Kidney (tissue), 22 donors: ENCODE measurements at places on chromosomes 1 and 21. TPM values are rescaled to one million over a fixed set of nuclear protein-coding genes. Genes with fewer than 3 reads are reported as not detected.

The C1orf115 gene
- 29.0 TPM for total RNA-seq

- DNase-seq = no peak
- H3K27me3 ChIP-seq = no peaks in the 10 kb centered on the region
- H3K4me3 ChIP-seq = no peak overlapping the region
- no peaks in the 10 kb centered on the region for H3K36me3 ChIP-seq
- H3K4me1 ChIP-seq = no peaks in the 10 kb centered on the region
- no peak overlapping the region for H3K27ac ChIP-seq
Observed at GRCh38 chr1:185808631-185809030, 74.4 kb downstream of the HMCN1 start.

DNA sequence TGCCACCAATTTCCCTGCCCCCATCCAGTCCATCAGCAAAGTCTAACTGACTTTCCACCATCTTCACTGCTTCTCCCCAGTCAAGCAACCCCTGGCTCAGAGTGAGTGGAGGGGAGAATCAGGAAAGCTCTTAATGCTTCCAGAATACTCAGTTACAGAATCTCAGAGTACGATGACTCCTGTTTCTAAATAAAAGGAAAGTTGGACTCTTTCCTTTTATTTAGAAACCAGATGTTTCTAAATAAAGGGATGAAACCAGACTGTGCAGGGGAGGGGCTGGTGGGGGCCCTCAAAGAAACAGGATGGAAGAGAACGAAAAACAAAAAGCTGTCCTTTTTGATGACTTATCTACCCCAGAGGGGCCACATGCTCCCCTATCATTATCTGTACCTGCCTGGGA, 85.2 kb upstream of the PPM1J start:
- DNase-seq = no peak
- H3K4me3 ChIP-seq = no peak overlapping the region
- no peak overlapping the region for H3K27ac ChIP-seq
- H3K36me3 ChIP-seq = no peaks in the 10 kb centered on the region
- H3K4me1 ChIP-seq = peaks cover 3% of the 10 kb centered on the region
- no peaks in the 10 kb centered on the region for H3K27me3 ChIP-seq

DNA sequence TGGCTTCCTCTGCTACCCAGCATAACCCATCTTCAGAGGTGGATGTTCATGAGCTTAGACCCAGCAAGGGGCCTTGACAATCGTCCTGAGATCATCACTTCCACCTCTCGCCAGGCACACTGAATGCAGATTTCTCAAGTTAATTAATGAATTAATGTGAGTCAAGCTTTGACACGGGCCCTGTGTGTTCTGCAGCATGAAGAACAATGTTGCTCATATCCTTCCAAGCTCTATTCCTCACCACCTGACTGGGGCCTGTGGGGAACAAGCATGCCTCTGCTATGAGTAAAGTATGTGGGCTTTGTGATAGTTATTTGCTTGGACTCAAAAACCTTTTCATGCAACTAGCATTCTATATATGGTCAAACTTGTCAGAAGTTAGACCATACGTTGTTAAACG, 122.0 kb downstream of the SEC16B start:
- no peak for DNase-seq
- no peaks in the 10 kb centered on the region for H3K4me1 ChIP-seq
- H3K36me3 ChIP-seq = no peaks in the 10 kb centered on the region
- H3K27me3 ChIP-seq = no peaks in the 10 kb centered on the region
- no peak overlapping the region for H3K4me3 ChIP-seq

- peaks cover 4% of the 10 kb centered on the region for H3K4me1 ChIP-seq
- H3K27me3 ChIP-seq = no peaks in the 10 kb centered on the region
- peaks cover 15% of the 10 kb centered on the region for H3K36me3 ChIP-seq
- DNase-seq = peak; percentile 53
Observed at GRCh38 chr1:231241750-231242149, 738 bp downstream of the GNPAT start.
